Ovary (tissue), 10 donors: ENCODE measurements at places on chromosomes 16 and 17.

- peak; percentile 46 for DNase-seq
These were observed 14.9 kb upstream of the TEX2 start for GRCh38 chr17:64277831-64278562.

DNA sequence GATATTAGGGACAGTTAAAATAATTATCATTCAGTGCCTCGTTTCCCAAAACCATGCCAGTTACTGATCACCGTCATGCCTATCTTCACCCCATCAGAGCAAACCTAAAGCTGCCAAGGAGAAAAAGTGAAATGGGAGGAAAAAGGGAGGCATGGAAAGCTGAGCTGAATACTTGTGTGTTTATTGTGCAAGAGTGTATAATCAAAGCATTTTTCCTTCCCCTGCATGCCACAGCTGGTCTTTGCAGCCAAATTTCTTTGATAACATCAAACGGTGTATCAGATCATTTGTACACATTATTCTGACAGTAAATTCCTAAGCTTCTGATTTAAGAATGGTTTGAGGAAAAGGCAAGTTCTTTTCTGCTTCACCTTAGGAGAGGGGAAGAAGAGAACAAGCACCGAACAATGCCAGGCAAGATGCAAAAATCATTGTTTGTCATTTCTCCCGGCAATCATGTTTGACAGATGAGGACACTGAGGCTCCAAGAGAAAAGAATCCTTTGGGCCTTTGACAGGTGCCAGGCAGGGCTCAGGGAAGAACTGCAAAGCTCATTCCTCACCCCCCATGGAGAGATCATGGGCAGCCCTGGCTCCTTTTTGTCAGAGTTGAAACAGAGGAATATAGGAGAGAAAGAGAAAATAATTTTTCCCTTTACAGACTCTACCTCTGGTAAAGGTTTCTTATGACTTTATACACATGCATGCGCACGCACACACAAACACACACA lies 51.4 kb upstream of the ARHGAP44 start:
- no peak for DNase-seq

- peak; percentile 93 for DNase-seq
These were observed 23.0 kb downstream of the RARA start for GRCh38 chr17:40331743-40332641.

DNA sequence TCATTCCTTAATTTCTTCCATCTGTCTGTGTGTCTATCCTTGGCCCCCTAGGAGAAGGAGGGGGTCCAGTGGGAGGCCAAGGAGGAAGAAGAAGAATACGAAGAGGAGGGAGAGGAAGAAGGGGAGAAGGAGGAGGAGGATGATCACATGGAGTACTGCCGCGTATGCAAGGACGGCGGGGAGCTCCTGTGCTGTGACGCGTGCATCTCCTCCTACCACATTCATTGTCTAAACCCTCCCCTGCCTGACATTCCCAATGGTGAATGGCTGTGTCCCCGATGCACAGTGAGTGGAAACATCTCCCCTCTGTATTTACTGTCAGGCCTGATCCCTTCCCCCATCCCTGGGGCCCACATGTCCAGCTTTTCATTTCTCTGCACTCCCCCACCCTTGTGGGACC lies 6.3 kb downstream of the CHD3 start:
- DNase-seq: no peak

- no peak for DNase-seq
These were observed 42.4 kb upstream of the NUDT7 start for GRCh38 chr16:77679901-77680300.

DNA sequence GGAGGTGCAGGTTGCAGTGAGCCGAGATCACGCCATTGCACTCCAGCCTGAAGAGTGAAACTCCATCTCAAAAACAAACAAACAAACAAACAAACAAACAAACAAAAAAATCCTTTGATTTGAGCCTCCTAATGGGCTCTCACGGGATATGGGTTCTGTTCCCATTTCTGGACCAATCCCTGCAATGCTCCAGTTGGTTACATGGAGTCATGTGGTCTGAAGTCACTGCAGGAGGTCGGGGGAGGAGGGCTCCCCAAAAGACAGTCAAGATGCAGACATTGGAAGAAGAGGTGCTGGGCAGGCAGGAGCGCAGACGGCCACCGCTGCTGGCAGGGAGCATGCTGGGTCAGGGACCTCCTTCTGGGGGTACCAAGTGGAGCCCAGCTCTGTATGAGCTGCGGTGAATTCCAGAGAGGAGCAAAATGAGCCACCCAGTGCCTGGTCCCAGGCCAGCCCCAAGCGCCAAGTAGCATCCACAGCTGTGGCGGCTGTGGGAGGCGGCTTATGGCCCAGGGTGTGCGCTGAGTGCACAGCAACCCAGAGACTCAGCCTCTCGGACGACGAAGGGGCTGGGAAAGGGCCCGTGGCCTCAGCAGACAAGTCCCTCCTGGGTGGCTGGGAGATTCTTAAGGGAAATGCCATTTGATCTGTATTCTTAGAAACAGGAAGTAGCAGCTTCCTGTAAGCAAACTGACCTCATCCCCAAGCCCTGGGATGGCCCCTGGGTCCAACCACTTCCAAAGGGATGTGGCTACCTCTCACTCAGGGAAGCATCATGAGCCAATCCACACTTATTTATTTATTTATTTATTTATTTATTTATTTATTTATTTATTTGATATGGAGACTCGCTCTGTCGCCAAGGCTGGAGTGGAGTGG lies 19.6 kb upstream of the ATP2A3 start:
- no peak for DNase-seq

DNA sequence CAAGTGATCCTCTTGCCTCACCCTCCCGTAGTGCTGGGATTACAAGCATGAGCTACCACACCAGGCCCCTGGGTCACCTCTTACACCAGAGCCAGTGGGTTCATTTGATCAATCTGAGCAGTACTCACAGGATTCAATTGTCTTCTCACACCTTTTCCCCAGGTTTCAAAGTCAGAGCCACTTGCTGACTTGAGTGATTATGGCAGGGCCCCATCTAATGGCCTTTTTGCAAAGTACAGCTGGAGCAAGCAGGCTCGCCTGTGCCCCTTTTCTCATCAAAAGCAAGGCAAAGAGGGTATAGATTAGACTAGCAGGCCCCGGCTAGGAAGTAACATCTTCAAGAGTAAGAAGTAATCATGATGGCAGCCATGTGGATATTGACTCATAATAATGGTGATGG lies 114.8 kb upstream of the NOL11 start:
- DNase-seq: no peak

GRCh38 chr16:79571903-79572535 lies 28.5 kb downstream of the MAF start:
- DNase-seq: no peak

DNA sequence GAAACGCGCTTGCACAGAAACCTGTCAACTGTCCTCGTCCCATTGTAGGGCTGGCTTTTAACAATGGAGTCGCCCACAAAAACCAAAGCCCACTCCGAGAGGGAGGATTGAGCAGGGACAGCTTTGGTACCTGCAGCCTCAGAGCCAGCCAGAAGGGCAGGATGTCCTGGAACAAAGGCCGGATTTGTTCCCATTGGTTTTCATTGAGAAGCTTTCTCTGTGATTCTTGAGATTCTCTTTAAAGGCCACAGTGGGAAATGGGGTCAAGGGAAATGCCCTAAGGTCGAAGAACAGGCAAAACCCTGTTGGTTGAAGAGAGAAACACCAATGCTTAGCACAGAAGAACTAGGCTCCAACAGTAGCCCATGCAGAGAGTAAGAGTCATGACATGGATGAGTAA lies 65.4 kb downstream of the C16orf78 start:
- no peak for DNase-seq

DNA sequence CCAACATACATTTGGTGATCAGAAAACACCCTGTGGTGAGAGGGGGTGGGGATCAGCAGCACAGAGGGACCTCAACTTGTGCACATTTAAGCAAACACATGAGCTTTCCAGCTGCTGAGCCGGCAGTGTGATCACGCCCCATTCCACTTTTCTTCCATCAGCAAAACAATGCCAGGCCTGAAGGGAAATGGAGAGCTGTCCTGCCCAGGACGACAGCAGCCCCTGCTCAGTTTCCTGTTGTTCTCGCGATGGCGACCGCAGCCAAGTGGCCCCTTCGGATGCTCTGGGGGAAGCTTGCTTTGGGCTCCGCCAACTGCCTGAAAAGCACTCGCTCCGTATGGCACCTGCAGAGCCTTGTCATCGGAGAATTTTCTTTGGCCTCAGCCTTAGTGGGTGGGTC lies 272.3 kb downstream of the FOXL1 start:
- no peak for DNase-seq

DNA sequence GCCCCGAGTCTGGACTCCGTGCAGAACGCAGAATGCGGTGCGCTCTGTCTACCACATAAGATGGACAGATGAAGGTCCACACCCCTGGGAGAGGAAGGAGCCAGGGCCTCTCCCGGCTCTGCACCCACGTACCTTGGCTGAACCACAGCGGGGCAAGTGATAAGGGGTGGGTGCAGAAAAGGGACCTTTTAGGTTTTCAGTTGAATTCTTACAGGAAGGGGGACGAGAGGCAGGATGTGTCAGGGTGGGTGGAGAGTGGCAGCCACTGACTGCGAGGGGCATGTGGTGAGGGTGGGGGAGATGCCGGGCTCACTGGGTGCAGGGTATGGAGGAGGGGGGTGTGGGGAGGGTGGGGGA lies 372 bp downstream of the CD300A start:
- DNase-seq: no peak

DNA sequence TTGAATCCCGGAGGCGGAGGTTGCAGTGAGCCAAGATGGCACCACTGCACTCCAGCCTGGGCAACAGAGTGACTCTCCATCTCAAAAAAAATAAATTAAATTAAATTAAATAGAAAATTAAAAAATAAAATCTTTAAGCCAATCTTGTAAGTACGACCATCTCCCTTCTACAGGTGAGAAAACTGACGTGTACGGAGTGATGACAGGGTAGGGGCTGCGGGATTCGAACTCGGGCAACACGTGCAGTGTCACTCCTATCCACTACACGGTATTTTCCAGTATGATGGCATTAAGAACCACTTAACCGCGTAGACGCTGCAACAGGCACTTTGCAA lies 762 bp downstream of the WDR59 start:
- DNase-seq: no peak

DNA sequence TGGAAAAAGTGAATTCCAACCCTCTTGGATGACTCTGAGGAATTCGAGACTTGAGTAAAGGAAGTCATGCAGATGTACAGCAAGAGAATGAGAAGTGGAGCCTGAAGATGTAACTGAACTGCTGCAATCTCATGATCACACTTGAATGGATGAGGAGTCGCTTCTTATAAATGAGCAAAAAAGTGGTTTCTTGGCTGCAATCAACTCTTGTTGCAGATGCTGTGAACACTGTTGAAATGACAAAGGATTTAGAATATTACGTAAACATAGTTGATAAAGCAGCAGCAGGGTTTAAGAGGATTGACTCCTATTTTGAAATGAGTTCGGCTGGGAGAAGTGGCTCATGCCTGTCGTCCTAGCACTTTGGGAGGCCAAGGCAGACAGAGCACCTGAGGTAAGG lies 25.5 kb downstream of the ASPA start:
- no peak for DNase-seq

DNA sequence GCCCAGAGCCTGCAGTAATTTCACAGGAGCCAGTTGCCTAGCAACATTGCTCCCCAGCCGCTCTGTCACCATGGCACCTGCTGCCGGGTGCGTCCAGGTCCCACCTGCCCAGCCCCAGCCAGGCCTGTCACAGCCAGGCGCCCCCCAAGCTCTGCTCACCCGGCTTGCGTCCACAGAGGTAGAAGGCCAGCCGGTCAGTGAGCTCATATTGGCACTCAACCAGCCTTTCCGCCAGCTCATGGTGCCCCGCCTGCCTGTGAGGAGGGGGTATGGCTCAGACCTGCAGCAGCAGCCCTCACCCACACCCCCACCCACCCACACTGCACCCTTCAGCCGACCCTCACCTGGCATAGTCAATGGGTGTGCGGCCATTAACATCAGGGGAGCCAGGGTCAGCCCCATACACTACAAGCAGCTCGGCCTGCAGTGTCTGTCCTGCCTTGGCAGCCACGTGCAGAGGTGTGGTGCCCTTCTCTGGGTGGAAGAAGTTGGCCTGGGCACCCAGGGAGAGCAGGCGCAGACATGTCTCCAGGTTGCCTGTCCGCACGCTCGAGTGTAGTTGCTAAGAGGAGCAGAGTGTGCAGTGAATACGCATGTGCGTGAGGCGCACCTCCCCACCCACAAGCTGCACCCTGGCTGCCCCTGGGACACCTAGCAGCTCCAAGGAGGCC lies 7.7 kb downstream of the GIT1 start:
- DNase-seq: no peak

- DNase-seq: no peak
These were observed 101.6 kb downstream of the PRKCA start for GRCh38 chr17:66403846-66404556.

- DNase-seq: no peak
These were observed 6.4 kb upstream of the PRR14 start for GRCh38 chr16:30644334-30644830.

DNA sequence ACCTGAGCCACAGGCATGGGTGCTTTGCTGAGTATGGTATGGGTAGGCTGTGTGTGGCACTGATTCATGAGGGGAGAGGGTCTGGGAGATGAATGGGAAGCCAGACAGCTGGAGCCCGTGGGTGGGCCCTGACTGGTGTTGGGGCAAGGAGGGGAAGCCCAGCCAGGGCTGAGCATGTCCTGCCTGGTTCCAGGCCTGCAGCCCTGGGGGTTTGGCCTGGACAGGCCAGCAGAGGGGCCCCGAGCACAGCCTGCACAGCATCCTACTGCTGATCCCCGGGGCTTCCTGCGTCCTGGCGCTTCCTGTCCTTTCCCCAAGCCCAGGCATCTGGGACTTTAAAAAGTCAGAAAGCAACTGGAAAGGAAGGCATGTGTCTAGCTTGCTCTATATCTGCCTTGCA lies 4.6 kb upstream of the MVD start:
- no peak for DNase-seq

DNA sequence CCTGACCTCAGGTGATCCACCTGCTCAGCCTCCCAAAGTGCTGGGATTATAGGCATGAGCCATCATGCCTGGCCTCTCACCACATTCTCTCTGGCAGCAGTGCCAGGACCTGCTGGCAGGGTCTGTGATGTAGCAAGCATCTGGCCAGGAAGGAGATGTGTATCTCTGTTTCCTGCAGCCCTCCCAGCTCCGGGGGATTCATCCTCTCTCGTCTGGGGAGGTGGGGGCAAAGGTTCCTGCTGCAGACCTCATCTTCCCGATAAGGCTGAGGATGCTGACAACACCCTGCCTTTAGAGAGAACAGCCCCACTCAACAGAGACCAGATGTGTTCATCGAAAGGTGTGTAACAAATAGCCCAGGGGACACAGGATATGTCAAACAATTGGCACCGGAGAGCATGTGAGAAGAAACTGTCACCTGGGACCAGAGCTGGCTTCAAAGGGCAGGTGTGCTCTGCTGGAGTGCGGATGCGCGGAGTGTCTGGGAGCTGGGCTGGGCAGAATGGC lies 54.8 kb upstream of the SEC14L1 start:
- DNase-seq: no peak

DNA sequence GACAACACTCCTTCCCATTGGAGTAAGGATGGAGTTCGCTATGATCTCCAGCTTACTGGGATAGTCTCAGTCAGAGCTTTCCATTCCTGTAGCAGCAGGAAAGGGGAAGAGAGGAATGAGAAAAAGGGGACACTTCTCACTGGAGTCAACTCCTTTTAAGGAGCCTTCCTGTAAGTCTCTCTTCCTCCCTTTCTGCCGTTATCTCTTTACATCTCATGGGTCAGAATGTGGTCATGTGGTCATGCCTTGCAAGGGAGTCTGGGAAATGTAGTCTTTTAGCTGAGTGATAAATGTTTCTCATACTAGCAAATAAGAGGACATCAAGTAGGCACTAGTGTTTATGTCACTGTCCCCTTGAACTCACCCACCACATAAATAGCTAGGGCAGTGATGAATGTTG lies 227.3 kb downstream of the HAPSTR1 start:
- no peak for DNase-seq

GRCh38 chr16:27353853-27354252 lies 40.1 kb downstream of the IL4R start:
- DNase-seq: no peak

GRCh38 chr17:17535957-17536356 lies 39.8 kb upstream of the RASD1 start:
- no peak for DNase-seq
